ENCODE measurements at places on chromosomes 5 and 9. TPM values are rescaled to one million over a fixed set of nuclear protein-coding genes. Genes with fewer than 3 reads are reported as not detected.
A peak's percentile ranks its signal among the peaks of the same experiment; 100 is the strongest.

GRCh38 chr5:41503860-41504259, 6.5 kb downstream of the PLCXD3 start:
- no peak for DNase-seq

- DNase-seq = no peak
These were observed 198.9 kb downstream of the DAB2IP start for GRCh38 chr9:121850366-121850765.

DNA sequence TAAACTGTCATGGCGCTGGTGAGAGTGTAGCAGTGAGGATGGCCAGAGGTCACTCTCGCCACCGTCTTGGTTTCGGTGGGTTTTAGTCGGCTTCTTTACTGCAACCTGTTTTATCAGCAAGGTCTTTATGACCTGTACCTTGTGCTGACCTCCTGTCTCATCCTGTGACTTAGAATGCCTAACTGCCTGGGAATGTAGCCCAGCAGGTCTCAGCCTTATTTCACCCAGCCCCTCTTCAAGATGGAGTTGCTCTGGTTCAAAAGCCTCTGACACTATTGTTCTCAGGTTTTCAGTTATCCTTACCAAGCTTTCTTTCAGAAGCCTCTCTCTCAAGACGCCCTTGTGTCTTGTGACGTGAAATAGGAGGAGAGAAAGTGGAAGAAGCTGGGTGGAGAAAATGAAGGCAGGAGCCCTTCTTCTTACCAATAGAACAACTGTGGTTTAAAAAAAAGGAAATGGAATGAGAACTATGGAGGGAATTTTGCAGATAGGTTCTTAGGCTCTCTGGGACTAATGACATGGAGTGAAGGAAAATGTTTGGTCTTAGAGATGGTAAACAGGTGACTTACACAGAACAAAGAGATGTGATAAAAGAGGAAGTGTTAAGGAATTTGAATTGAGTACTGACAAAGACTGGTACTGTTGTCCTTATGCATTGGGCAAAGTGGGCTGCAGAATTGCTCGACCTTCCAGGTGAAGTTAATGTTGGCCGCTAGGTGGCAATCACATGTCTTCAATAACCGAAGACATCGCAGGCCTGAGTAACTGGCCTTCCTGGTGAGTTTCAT, 133.3 kb upstream of the RAI14 start:
- peak; percentile 88 for DNase-seq

DNA sequence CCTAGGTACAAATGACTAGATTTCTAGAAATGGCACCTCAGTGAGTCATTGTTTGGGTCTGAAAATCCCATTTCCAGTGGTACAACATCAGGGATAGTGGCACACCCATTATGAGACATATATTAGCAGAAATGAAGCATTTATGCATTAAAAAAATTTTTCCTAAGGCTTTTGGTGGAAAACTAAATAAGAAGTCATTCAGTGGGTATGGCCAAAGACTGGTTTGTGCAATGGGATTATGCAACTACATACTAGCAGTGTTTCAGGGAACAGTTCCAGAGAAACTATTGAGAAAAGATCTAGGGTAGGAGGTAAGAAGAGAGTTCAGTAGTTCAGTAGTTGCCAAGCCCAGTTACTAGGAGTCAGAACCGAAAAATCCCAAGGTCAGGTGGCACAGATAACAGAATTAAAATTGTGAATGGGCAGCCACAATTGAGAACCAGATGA, 106.5 kb upstream of the HAPLN1 start:
- no peak for DNase-seq

- DNase-seq = no peak
These were observed 202.8 kb downstream of the SPOCK1 start for GRCh38 chr5:137296213-137296781.

- DNase-seq = no peak
These were observed 107.9 kb upstream of the ALDH1B1 start for GRCh38 chr9:38284588-38285051.

- peak; percentile 84 for DNase-seq
These were observed 1.2 kb downstream of the DUSP1 start for GRCh38 chr5:172769616-172770373.

DNA sequence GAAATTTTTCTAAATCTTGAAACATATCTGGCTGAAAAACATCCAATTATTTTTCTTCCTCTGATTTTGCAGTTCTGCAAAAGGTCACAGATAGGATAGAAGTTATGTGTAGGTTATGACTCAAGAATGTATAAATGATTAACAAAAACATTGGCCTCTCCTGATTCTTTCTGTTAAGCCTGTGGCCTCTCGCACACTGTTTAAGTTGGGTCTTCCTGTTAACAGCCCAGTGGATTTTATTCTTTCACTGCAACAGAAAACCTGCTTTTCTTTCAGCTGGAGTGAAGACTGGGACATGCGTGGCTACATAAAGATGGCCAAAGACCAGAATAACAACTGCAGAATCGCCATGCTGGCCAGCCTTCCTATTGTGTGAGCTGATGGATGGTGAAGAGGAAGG, 17.1 kb upstream of the SPATA31E1 start:
- DNase-seq = no peak

GRCh38 chr5:68502531-68502930, 287.0 kb downstream of the PIK3R1 start:
- DNase-seq = no peak

DNA sequence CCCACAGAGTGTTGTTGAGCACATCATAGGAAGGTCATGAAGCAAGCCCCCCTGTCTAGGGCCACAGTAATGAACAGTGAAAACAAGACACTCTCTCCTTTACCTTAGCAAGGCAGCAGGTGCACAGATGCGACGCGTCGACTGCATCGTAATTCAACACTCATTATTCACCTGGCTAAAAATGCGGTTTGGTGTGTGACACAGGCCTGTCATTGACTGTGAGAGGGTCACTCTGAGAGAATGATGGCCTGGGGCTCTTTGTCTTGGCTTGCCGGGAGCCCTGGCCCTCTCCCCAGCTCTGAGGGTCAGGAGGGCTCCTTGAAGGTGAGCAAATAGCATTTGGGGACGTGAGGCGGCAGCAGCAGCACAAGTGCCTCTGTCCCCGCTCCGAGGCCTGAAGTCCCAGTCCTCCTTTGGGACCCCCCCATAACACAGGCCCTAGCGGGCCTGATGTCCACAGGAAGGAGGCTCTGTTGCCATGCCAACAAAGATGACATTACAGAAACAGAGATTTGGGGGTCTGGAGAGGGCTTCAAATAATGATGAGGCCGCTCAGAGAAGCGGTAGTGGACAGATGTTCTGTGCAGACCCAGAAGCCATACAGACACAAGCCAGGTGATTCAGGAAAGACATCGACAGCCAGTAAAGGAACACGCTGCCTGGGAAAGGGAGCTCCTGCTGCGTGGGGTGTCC, 46.7 kb downstream of the SHB start:
- DNase-seq = no peak

DNA sequence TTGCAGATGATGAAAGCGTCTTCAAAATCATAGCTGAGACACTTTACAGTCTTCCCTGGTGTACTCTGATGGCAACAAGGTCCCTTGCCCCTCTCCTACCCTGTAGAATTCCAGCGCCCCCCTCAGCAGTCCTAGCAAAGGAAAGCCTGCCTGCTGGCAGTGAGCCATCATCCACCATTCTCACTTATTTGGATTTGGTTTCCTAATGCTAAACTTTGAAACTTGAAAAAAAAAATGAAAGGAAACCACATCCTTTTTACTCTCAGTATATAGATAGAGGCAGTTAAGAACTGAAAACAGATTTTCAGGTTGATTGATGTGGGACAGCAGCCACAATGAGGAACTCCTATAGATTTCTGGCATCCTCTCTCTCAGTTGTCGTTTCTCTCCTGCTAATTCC, at the start of gene GZMA:
GZMA (plus strand) TSS at position 299 of the 400 bp plus-strand sequence; CDS start at position 336, 37 bp downstream.
- DNase-seq = no peak

- DNase-seq = no peak
These were observed 191.0 kb downstream of the RAB3C start for GRCh38 chr5:58773744-58774441.

- DNase-seq = no peak
These were observed 7.3 kb upstream of the RPS6 start for GRCh38 chr9:19387317-19387716.

- no peak for DNase-seq
These were observed 44.9 kb upstream of the ZNF366 start for GRCh38 chr5:72552041-72552557.

DNA sequence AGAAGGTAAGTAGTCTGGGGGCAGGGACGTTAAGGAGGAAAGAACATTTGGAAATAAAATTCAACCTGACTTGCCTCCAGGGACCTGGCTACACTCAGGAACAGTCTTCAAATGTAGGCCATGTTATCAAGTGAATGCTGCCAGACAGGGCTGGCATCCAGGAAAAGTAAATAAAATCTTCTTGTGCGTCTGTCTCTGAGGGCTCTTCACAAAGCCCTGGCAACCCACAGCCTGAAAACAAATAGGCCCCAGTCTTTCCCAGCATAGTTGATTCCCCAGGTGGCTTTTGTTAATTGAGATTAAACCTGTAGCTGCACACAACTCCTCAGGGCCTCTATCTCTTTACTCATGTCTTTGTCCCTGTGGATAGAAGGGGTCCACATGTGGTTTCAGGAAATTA, 55.4 kb downstream of the STK32A start:
- DNase-seq = no peak

GRCh38 chr9:9901624-9902023, 711.2 kb downstream of the PTPRD start:
- DNase-seq = no peak

- no peak for DNase-seq
These were observed 83.0 kb upstream of the IFNK start for GRCh38 chr9:27440888-27441740.

DNA sequence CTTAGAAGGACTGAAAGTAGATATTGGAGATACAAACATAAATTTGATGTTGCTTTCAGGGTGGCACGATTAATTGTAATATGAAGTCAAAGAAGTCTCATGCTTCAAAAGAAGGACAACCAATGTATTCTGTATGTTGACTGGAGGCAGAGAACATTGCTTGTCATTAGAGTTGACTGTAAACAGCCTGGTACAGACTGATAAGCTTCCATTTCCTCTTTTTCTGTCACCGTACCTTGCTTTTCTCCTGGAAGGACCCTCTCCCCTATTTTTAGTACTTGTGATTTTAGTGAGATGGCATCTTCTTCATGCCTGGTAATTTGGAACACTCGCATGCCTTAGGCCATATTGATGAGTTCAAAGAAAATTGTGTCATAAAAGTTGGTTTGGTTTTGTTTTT, 809.4 kb downstream of the PRELID2 start:
- DNase-seq = no peak

DNA sequence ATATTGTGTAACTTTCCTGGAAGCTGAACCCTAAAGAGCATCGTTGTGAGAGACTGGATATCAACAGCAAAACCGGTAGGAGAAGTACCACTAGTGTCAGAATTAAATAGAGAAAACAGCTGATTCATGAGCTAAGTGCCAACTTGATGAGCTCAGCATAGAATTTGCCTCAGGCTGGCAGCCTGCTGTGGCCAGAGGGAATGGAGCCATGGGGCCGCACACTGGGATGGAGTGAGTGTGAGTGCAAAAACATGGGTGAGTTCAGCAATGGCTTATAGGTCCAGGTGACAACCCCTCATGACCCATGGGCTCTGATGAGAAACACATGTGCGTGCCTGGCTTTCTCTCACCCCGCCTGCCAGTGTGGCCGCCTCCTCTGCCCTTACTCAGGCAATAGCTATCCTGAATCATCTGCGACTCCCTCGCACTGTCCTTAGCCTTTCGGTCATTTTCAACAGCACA, 25.4 kb downstream of the ADAMTS16 start:
- no peak for DNase-seq

DNA sequence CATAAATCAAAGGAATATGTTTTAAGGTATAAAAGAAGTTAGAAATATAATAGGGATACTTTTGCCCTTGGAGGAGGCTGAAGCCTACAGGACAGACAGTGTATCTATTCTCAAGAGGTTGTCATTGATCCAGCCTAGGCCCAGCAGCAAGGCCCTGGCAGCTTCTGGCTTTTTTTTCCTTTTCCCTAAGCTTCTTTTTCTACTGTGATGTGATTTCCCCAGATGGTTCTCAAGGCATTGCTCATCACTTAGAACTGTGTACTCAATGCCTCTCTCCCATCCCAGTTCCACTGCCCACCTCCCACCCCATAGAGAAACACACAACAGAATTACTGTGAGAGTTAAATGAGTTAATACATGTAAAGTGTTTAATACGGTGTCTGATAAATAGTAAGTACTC, 88.6 kb downstream of the SLC44A1 start:
- DNase-seq = no peak

- no peak for DNase-seq
These were observed 59.1 kb downstream of the BHMT start for GRCh38 chr5:79170661-79171060.

DNA sequence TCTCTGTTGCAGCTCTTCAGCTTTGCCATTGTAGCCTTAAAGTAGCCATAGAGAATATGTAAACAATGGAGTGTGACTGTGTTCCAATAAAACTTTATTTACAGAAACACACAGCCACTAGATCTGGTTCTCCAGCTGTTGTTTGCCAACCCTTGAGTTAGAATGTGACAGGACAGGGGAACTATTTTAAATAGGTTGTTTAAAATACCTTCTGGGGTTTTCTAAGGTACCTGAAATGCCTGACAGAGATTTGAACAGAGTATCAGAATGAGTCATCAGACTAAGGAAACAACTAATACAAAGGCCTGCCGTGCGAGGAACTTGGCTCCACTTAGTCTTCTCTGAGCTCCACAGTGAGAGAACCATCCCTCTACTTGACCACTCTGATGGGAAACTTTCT, 85.4 kb downstream of the HSD17B4 start:
- no peak for DNase-seq

GRCh38 chr9:127651697-127652610, 39.9 kb downstream of the STXBP1 start:
- DNase-seq = no peak

DNA sequence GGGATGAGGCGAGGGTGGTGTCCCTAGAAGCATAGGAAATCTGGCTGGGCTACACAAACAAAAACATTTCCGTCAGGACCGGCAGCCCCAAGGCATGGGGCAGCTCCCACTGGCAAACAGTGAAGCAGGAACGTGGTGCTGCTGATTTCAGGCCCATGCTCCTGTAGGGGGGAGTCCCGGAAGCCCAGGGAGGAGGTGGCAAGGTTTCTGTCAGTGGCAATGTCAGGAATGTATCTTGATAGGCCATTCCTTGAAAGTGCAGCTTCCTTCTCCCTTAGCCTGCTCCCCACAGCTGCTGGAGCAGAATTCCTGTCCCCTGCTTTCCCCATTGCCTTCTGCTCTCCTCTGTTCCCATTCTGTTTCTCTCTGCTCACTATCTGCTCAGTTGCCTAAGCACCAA, 42.4 kb downstream of the MRRF start:
- no peak for DNase-seq

LPAR1 gene
- 42.0 TPM for polyA plus RNA-seq

PCDHGA8 gene
- 0.16 TPM for polyA plus RNA-seq

SPATA31C1 gene
- polyA plus RNA-seq = not detected

TMEM232 gene
- 5.4 TPM for polyA plus RNA-seq

PLEKHG4B gene
- polyA plus RNA-seq = 0.04 TPM

PCDHGB4 gene
- not detected for polyA plus RNA-seq

MAMDC2 gene
- polyA plus RNA-seq = 4.2 TPM

TOR4A gene
- 6.6 TPM for polyA plus RNA-seq

EFNA5 gene
- polyA plus RNA-seq = 4.4 TPM

Data from sigmoid colon (tissue), 7 donors.